ENCODE measurements at places on chromosomes 7 and 10. TPM values are rescaled to one million over a fixed set of nuclear protein-coding genes. Genes with fewer than 3 reads are reported as not detected.

DNA sequence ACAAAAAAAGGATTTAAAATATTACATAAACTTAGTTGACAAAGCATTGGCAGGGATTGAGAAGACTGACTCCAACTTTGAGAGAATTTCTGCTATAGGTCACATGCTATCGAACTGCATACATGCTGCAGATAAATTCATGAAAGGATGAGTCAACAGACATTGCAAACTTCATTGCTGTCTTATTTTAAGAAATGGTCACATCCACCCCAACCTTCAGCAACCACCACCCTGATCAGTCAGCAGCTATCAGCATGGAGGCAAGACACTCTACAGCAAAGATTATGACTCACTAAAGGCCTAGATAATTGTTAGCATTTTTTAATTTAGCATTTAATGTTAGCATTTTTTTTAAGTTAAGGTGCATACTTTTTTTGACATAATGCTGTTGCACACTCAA lies 73.6 kb downstream of the AGK start:
- no peak overlapping the region for H3K27ac ChIP-seq
- no peaks in the 10 kb centered on the region for H3K4me1 ChIP-seq
- H3K36me3 ChIP-seq: no peaks in the 10 kb centered on the region
- no peak for DNase-seq
- H3K27me3 ChIP-seq: no peaks in the 10 kb centered on the region

GRCh38 chr10:86232644-86233043 lies 134.0 kb downstream of the GRID1 start:
- no peak overlapping the region for H3K27ac ChIP-seq
- no peaks in the 10 kb centered on the region for H3K27me3 ChIP-seq
- no peak overlapping the region for H3K4me3 ChIP-seq
- H3K36me3 ChIP-seq: no peaks in the 10 kb centered on the region

DNA sequence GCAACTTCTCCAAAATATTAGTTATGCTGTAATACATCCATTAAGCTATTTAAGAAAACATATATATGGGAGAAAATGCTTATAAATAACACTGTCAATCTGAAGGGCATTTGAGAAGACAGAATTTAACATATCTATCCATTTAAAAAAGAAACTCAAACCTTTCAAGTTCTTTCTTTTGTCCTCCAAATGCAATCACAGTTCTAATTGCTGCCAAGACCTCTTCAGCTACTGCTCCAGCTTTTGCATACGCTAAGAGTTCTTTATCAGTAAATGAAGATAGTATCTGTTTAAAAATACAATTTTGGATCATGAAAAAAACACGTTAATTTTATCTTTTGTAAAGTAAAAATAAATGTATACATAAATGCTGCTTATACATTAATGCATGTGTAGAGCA lies 39.6 kb downstream of the ABCB1 start:
- H3K4me1 ChIP-seq: no peaks in the 10 kb centered on the region
- no peak overlapping the region for H3K4me3 ChIP-seq
- H3K27ac ChIP-seq: no peak overlapping the region
- DNase-seq: no peak

DNA sequence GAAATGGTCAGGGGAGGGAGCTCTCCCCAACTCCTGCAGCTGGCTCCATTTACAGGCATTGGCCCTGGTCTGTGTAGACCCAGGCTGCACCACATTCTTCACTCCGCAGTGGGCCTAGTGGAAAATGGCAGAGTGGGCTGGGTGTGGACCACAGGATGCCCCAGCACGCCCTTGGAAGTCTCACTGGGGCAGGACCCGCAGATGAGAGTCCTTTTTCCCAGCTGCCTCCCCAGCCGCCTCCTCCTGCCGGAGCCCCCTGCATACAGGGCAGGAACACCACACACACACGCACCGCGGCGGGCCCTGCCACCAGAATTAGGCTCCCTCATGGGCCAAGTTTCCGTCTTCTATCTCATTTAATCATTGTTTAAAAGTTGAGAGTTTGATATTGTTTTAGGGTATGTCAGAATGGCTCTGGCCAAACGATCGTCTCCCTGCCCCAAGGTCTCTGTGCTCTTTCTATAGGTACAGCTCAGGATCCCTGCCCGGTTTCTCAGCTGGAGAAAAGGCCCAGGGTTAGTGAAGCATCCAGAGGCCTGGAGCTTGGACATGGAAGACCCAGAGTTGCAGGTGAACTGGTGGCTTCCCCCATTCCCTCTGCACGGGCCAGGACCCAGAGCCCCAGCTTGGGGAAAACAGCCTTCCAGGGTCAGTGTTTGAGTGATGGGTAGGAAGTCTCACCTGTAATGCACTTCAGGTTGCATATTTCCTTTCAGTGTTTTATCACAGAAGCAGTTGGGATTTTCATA lies 42.0 kb downstream of the ZNF467 start:
- DNase-seq: no peak
- H3K36me3 ChIP-seq: peaks cover 6% of the 10 kb centered on the region
- no peak overlapping the region for H3K4me3 ChIP-seq
- no peaks in the 10 kb centered on the region for H3K27me3 ChIP-seq
- no peak overlapping the region for H3K27ac ChIP-seq

DNA sequence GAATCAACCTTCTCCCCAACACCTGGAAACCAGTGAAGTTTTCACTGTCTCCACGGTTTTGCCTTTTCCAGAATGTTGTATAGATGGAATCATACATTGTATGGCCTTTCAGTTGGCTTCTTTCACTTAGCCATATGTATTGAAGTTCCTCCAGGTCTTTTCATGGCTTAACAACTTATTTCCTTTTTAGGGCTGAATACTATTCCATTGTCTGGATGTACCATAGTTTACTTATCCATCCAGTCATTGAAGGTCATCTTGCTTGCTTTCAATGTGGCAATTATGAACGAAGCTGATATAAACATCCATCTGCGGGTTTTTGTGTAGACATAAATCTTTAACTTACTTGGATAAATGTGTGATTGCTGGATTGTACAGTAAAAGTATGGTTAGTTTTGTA lies 69.2 kb upstream of the ZRANB1 start:
- no peaks in the 10 kb centered on the region for H3K4me1 ChIP-seq
- no peak for DNase-seq
- H3K27ac ChIP-seq: no peak overlapping the region

DNA sequence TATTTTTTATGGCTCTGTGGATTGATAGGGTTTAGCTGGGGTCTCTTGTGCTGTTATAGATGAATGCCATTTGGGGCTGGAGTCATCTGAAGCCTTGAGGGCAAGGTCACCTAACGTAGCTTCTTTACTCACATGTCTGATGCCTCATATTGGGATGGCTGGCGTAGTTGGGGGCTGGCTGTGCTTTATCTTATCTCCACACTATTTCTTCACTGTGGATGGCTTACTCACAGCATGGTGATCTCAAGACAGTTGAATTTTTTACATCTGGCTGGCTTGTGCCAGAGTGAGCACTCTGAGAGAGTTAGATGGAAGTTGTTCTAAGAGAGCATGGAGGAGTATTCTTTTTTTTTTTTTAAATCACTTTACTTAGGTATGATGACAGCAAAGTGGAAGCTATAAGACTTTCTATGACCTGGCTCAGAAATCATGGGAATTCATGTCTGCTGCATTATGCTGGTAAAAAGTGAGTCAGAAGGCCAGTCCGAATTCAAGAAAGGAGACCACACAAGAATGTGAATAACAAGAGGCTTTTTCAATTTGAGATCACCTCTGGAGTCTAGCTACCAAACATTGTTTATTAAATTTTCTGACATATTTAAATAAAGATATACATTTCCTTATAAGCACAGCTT lies 252.4 kb upstream of the TPK1 start:
- H3K27me3 ChIP-seq: no peaks in the 10 kb centered on the region
- DNase-seq: no peak
- no peaks in the 10 kb centered on the region for H3K36me3 ChIP-seq
- H3K4me1 ChIP-seq: no peaks in the 10 kb centered on the region

- no peaks in the 10 kb centered on the region for H3K27me3 ChIP-seq
- no peak for DNase-seq
- no peak overlapping the region for H3K4me3 ChIP-seq
- H3K36me3 ChIP-seq: no peaks in the 10 kb centered on the region
- H3K27ac ChIP-seq: no peak overlapping the region
- H3K4me1 ChIP-seq: no peaks in the 10 kb centered on the region
These were observed 31.4 kb downstream of the LRRC17 start for GRCh38 chr7:102944241-102944640.

DNA sequence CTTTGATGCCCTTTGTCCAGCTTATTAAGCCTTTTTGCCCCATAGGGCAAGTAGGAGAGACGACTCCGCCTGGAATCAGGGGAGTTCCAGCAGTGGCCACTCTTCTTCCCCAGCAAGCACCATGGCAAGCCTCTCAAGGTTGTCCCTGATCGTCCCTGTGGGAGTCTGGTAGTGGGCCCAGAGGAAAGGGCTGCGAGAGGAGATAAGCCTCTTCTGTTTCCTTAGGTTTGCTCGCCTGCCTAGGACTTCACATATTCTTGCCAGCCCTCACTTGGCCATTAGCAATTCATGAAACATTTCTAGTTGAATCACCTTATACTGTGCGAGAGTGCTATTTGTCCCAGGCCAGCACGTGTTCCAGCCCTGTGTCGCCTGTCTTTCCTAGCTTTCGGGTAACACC lies 47.8 kb upstream of the CPN1 start:
- no peak overlapping the region for H3K27ac ChIP-seq
- DNase-seq: no peak
- H3K4me3 ChIP-seq: no peak overlapping the region

- H3K4me1 ChIP-seq: no peaks in the 10 kb centered on the region
- no peak overlapping the region for H3K27ac ChIP-seq
- H3K4me3 ChIP-seq: no peak overlapping the region
These were observed 71.5 kb downstream of the CYTH3 start for GRCh38 chr7:6200971-6201370.

GRCh38 chr7:149278396-149278795 lies 16.4 kb downstream of the ZNF783 start:
- H3K4me3 ChIP-seq: no peak overlapping the region
- DNase-seq: no peak
- no peak overlapping the region for H3K27ac ChIP-seq
- no peaks in the 10 kb centered on the region for H3K27me3 ChIP-seq

The LDB3 gene
- 0.98 TPM for total RNA-seq

The SUGCT gene
- total RNA-seq: 4.5 TPM

The MYL10 gene
- total RNA-seq: not detected

The UMAD1 gene
- 17.7 TPM for total RNA-seq

The TMEM184A gene
- 6.6 TPM for total RNA-seq

The HOXA3 gene
- total RNA-seq: 6.4 TPM

The NPS gene
- not detected for total RNA-seq

The PUS7 gene
- total RNA-seq: 19.5 TPM

Measured in breast epithelium (tissue), 4 donors.